T-helper 9 cell (primary cell): ENCODE measurements at places on chromosomes 5 and 9.
A peak's percentile ranks its signal among the peaks of the same experiment; 100 is the strongest.

DNA sequence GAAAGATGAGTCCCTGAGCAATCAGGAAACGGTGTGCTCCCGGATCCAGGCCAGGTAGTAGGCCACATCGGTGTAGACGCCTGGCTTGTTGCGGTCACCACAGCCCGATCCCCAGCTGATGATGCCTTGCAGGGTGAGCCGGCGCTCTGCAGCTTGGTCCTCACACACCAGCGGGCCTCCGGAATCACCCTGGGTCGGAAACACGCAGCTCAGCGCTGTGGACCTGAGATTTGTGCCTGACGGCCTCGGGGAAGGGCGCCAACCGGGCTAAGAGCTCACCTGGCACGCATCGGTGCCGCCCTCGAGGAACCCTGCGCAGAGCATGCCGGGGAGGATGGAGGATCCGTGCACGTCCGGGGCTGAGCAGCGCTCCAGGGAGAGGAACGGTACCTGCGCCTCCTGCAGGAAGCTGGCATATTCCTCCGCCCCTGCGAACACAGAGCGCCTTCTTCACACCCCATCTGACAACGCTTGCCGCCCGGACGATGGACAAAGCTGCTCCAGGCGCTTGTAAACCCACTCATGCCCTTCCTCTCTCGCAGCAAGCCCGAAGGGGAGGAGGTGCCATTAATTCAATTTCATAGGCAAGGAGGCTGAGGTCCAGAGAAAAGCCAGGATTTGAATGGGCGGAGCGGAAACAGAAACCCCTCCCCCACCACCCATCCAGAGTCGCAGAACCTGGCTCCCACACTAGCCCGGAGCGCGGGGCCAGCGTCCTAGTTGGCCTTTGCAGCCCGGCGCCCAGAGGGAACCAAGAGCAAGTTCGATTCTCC lies 2.0 kb upstream of the PFN3 start:
- peak; percentile 53 for DNase-seq

GRCh38 chr9:93246526-93246925 lies 62.6 kb downstream of the WNK2 start:
- DNase-seq = no peak

DNA sequence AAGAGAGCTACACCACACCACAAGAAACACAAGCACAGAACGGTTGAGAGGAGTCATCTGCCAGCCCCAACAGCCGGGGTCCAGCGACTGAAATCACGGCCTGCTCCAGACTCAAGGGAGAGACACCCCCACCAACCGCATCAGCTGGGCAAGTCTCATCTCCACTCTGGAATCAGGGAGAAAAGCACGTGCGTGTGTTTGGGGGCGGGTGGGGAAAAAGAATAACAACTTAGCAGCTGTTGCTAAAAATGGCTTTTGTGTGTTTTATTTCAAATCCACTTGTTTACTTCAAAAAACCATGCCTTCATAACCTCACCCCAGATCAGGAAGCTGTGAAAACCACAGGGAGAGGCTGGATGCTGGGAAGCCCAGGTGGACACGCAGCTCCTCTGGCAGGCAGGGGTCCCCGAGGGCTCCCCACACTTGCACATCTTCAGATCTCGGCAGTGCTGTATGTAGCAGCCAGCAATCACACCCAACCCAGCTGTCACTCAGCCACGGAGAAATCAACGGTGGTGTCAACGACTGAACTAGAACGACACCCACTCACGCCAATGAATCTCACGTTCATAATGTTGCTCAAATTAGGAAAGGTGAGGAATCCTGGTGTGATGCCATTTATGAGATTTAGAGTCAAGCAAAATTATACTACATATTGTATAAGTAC lies 19.0 kb downstream of the PNPLA7 start:
- DNase-seq = no peak

DNA sequence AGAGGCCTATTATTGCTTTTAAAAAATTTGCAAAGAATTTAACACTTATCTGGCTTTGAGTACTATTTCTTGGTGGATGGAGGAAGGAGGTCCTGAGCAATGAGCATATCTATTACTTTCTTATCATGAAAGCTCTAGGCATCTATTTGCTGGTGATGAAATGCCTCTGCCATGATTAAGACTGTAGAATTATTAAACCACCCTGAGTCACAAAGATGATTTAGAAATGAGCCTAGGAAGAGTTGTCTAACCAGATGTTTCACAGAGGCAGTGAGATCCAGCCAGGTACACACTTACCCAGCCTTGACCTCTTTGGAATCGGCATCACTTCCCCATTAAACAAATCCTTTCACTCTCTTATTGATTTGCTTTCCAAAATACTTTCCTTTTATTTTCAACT lies 304.4 kb upstream of the KIF2A start:
- DNase-seq = no peak

DNA sequence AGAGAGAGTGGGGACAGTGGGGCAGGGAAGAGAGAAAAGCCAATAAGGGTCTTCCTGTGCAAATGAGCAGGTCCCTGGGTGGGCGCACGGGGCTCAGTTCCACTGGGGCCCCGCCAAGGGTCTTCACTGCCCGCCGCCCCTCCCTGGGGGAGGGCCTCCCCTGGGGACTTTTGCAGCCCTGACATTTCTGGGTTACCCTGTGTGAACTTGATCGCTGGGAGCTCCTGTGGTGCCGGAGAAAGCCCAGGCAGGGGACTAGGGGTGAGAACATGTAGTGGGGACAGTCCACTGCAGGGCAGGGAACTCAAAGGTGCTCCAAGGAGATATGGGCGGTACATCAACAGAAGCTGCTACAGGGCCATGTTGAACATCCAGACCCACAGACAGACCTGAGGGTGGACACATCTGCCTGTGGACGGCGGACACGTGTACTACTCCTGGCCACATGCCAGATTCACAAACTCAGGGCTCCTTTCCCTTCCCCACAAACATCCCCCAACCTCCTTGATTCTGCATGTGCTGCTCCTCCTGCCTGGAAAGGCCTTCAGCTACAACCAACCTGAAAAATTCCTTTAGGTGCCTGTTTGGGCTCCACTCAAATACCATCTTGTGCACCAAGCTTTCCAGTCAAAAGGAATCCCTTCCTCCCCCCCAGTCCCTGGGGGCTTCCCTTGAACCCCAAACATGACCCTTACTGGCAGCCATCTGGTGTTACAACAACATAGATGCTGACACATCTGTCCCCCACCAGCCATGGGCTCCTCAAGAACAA lies 43.0 kb upstream of the NEK6 start:
- no peak for DNase-seq

DNA sequence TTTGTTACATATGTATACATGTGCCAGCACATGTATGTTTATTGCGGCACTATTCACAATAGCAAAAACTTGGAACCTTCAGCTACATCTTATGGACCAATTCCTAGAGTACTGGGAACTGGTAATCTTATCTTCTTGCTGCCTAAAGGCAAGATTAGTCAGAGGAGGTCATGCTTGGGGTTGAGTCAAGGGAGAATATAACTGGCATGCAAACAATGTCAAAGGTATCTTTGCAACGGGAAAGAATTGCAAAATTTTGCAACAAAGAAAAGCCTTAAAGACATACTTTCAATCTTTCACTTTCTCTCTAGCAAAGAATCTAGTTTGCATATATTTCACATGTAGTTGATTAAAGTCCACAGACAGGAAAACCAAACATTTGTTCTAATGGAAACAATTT lies 145.2 kb downstream of the EDIL3 start:
- DNase-seq = no peak

DNA sequence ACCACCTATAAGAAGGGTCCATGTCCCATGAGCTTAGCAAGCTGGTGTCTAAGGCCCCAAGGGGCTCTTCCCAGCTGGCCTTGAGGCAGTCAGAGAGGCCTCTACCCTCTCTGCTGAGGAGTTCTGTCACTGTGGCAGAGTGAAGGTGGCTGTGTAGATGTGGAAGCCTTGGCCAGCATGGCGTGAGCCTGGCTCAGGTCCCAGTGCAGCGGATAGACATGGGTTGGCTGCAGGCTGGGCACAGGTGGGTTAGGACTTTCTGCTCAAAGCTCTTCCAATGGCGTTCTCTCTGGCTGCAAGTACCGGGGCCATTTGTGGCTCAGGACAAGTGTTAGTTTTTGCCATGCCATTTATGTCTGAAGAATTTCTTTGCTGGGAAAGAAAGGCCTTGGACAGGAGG lies 47.3 kb downstream of the JADE2 start:
- DNase-seq = no peak

DNA sequence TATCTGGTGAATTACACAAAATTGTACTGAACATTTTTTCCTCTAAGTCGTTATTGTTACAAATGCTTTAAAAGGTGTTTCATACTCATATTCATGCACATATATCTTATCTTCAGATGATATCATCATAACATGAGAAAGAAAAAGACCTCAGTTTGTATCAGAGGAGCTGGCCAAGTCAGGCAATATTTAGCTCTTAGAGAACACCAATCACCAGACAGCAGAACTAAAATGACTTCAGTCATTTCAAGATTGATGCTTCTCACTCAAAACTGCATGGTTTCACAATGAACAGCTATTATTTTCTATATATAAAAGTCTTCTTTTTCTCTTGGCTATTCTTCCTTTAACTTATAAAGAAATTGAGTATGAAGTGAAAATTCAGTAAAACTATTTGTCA lies 44.6 kb downstream of the TSSK1B start:
- no peak for DNase-seq

DNA sequence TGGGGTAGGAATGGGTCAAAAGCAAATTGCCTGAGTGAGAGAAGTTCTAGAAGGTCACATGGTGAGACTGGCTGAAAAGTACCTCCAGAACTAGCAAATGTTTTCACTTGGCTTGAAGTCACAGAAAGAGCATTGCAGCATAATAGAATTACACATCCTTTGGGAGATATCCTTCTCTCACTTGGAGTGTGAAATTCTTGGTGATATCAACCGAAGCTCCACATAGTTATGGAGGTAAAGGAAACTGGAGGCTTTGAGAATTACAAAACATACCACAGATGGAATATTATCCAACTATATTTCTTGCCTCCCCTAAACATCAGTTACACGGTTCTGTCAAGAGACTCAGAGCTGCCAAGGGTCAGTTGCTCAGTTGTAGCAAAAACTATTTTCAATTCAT lies 182.4 kb downstream of the SEMA5A start:
- DNase-seq = no peak

GRCh38 chr5:63726496-63726895 lies 235.7 kb downstream of the HTR1A start:
- no peak for DNase-seq

GRCh38 chr5:151697452-151697851 lies 10.7 kb upstream of the SPARC start:
- no peak for DNase-seq

- no peak for DNase-seq
Observed at GRCh38 chr5:74977471-74977870, 74.9 kb downstream of the GCNT4 start.

GRCh38 chr9:106312906-106313305 lies 550.1 kb upstream of the ZNF462 start:
- no peak for DNase-seq

DNA sequence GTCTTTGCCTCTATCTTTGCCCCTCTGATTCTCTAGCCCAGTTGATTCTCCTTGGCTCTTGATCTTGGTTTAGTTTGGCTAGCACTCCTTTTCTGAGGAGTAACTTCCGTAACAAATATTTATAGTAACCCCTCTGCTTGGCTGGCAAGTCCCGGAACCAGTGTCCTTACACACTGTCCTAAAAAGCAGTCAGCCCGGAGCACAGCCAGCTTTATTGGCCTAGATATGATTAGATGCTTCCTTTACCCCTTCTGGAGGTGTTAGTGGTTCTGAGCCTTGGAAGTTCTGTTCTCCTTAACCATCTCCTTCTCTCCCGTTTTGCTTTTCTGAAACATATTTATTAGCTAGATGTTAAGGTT lies 17.0 kb upstream of the MSMP start:
- no peak for DNase-seq

DNA sequence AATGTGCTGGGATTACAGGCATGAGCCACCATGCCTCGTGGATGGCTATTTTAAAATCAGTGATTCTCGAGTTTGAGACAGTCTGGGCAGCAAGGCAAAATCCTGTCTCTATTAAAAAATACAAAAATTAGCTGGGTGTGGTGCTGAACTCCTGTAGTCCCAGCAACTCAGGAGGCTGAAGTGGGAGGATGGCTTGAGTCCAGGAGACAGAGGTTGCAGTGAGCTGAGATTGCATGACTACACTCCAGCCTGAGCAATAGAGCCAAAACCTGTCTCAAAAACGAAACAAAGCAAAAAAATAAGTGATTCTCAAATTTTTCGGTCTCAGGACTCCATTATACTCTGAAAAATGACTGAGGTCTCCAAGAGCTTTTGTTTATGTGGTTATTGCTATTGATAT lies 47.9 kb upstream of the HSPA9 start:
- no peak for DNase-seq

DNA sequence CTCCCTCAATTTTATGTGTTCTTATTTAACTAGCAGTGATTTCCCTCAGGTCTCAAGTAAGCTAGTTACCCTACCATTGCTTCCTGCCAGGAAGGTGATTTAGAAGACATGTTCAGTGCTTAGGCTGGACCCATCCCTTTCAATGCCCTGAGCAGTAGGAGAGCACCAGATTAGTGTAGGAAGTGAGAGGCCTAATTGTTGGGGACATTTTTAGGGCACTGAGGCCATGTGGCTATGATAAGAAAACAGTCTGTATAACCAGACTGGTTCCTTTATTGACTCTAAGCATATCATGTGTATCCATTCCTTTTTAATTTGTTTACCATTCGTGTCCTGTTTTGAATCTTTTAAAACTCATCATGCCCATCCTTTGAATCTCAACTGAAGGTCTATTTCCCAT lies 312.3 kb upstream of the PRR16 start:
- no peak for DNase-seq

DNA sequence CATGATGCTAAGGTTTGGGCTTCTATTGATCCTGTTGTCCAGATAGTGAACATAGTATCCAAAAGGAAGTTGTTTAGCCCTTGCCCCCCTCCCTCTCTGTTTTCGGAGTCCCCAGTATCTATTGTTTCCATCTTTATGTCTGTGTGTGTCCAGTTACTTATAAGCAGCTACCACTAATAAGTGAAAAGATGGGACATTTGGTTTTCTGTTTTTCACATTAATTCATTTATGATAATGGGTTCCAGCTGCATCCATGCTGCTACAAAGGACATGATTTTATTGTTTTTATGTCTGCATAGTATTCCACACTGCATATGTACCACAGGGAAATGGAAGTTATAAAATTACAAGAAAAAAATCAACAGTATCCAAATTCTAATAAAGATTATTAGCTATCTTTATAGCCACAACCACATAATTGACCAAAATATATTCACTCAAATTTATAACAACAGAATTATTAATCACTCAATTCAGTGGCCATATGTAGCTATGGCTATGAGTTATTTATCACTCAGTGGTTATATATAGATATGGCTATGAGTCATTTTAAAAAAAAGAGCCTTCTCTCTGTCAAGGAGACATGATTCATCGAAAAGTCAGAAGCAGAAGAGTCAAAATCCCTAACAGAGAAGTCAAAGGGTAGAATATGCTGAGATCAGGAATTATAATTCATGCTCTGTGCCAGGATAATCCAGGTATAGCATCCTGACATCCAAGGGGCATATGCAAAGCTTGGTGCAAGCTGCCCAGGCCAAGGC lies 367.5 kb downstream of the DEPDC1B start:
- no peak for DNase-seq

DNA sequence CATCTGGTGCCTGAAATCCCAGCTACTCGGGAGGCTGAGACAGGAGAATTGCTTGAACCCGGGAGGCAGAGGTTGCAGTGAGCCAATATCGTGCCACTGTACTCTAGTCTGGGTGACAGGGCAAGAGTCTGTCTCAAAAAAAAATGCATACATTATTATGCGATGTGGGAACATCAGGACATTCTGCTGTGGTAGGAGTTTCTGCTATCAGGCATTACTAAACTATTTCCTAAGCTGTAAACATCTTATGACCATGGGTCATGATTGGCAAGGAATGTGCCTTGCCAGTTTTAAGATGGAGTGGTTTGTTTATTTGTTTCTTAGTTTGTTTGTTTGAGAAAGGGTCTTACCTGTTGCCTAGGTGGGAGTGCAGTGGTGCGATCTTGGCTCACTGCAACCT lies 45.1 kb upstream of the FAM120A start:
- DNase-seq = no peak
